ENCODE measurements at places on chromosomes 3 and 15.

- no peak for DNase-seq
Observed at GRCh38 chr15:57522148-57522547, 69.6 kb upstream of the MYZAP start.

GRCh38 chr3:152790651-152791387, 44.1 kb upstream of the P2RY1 start:
- DNase-seq, result no peak

DNA sequence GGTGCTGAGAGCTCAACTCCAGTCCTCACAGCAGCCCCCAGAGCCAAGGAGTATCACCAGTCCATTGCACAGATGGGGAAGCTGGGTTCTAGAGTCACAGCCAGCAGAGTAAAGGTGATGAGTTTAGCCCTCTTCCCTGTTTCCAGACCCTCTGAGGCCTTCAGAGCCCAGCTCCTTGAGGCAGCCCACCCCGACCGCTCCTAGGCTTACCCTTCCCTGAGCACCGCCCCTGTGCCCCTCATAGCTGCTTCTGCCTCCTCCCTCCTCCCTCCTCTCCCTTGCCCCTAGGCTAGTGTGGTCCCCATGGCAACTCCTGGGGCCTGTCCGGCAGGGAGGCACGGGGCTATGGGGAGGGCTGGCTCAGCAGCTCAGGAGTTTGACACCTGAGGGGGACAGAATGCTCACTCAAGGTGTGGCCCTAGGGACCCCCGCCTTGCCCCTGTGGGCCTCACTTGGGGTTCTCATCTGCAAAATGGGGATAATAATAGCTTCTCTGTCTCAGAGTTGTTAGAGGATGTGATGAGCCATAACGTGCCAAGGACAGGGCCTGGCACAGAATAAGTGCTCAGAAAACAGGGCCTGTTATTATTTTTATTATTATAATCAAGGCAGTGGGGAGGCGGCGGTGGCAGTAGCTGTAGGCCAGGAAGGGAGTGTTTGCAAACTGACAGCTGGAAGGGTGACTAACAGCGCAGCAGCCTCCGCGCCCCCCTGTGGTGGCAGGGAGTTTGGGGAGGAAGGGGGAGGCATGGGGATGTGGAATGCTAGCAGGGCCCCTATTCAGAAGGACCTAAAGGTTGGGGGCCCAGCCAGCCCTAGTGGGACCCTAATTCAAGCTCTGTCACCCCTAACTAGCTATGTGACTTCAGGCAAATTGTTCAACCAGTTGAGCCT, 11.5 kb downstream of the CSK start:
- DNase-seq, result peak; percentile 69

DNA sequence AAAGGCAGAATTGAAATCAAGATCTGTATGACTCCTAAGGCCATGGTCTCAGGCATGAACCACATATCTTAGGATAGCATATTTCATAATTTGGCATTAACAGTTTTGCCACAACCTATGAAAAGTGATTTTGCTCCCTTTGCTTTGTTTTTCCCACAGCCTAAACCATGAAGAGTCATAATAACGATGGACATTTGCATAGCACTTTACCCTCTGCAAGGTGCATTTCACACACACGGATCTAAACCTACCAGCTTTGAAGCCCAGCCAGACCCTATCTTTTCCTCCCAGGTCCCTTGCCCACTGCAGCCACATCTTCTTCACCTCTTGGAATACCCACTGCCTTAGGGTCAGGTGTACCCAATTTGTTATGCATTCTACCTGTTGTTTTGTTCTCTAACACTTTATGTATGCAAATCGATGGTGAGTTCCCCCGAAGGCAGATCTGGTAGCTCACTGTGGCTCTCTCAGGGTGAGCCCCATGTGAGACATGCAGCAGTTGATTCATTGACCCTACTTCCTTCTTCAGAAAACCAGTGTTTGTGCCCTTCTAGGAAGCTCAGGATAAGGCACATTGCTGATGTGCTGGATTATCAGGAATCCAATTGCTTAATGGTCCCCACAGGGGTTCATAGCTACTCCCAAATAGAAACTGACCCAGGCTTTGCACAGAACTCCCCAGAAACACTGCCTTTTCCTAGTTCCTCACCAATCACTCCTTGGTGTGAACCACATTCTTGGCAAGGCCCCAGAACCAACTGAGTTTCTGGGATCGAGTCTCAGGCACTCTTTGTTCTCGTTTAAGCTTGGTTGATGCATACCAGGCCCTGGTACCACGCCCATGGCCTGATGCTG, 8.7 kb downstream of the ARHGAP31 start:
- no peak for DNase-seq

DNA sequence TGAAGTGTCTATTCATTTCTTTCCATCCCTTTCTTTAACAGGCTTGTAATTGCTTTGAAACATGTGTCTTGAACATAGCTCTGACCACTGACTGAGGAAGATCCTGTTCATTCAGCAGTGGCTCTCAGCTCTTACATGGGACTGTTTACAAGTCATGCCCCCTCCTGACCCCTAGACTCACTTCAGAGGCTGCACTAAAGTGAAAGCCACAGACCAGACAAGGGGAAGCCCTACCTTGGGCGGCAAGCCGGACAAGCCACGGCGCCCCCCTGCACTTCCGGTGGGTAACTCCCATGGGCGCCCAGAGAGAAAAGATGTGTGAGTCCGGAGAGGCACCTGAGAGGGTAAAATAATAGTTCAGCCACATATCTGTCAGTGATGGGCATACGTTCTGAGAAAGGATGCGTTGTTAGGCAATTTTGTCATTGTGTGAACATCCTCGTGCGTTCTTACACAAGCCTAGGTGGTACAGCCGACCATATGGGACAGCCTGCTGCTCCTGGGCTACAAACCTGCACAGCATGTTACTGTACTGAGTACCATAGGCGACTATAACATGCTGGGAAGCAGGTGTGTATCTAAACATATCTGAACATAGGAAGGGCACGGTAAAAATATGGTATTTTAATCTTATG, 116.2 kb downstream of the CHSY1 start:
- peak; percentile 25 for DNase-seq

DNA sequence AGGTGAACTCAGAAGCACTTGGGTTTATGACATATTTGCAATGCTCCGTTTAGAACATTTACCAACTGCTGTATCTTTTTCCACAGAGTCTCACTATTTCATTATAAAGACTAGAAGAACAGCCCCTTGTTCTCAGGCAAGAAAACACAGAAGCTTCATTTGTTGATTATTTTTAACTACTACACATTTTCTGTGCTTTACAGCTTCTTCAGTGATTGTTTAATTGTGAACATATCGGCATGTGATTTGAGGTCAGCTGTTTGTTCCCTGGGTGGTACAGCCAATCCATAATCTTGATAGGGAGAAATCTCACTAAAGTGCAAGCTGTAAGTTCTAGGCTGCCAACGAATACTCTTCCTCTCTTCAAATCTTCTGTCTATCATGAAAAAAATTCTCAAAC, 31.0 kb upstream of the DLG1 start:
- no peak for DNase-seq

DNA sequence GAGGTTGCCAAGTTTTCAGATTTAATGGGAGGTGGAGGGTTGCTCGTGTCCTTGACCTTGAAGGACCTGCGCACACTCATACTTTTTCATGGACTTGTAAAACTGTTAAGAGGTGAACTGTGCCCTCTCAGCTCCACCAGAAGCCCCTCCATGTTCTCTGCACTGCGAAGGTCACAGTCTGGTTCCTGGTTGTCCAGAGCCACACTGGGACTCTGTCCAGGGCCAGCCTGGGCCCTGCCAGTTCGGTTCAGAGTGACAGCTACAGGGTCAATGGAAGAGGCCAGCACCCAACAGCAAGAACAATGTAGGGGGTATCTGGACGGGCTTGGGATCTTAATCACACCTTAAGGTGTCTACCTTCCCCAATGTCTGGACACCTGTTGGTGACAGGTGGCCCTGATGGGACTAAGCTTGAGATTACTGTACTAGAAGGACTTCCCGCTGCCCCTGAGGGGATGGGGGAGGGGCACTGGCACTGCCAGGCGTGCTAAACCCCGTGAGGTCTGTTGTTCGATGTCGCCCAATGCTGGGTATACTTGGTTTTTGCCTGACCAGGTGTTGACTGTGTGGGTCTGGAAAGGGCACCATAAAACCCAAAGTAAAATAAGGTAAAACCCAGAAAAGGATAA, 34.7 kb downstream of the GRK7 start:
- DNase-seq, result no peak

DNA sequence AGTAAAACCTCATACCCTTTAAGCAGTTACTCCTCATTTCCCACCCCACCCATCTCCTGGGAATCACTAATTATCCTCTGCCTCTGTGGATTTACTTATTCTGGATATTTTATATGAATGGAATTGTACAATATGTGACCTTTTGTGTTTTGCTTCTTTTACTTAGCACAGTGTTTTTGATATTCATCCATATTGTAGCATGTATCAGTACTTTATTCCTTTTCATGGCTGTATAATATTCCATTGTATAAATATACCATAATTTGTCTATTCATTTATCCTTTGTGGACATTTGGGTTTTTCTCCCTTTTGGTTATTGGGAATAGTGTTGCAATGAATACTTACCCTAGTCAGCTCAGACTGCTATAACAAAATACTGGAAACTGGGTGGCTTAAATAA, 39.2 kb downstream of the SH3GL3 start:
- DNase-seq, result no peak

DNA sequence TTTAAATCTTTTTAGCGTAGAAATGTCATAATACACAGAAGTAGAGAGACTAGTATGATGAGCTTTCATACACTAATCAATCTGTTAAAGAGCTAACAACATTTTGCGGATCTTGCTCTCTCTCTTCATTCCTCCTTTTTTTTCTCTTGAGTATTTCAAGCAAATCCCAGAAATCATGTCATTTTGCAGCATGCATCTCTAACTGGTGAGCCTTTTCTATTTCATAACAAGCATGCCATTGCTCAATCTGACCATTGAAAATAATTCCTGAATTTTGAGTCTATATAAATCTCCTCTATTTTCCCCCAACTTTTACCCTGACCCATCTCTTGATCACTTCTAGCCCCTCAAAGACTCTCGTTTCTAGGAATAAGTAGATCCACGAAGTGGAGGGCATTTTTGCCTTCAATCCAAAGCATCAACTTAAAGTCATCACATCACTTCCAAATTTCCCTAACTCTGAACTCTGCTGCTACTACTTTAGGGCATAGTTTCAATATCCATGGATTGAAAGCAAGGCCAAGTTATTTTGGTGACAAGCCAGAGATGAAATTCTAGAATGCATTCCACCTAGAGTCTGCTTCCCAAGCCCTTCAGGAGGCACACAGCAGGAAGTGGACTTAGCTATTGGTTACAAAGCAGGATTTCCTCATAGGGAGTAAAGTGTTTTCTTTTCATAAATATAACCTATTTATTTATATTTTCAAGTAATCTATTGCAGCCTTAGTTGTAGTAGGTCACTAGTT, 253.5 kb upstream of the ZPLD1 start:
- no peak for DNase-seq

DNA sequence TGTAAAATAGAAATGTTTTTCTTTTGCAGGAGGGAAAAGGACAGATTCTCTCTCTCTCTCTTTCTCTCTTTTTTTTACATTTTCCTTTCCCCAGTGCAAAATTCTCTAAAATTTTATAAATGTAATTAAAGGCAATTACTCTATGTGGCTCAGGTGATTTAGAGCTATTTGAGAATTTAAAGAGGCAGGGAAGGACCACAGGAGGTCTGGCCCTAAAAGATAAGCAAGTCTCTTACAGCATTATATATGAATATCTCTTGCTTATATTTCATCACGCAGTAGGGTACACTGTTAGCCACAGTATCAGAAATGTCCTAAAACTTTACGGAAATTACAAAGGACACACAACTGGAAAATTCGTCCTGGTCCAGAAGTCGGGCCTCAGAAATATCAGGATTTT, 70.5 kb upstream of the PPIB start:
- no peak for DNase-seq

DNA sequence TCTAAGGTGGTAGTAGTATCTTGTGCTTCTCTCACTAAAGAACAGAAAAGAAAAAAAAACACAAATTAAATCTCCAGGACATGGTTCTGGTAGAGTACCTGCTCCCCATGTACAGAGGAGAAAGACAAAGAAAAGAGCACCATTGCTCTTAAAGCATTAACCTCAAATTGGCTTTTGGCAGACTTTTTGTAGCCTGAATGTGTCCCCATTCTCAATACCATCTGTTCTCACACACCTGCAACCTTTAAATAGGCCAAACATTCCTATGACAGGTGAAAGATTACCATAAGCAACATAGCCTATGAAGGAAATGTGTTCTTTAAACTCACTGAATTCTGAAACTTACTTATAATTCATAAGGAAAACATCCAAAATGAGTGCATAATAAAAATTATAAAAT, 68.0 kb downstream of the TIPARP start:
- no peak for DNase-seq

DNA sequence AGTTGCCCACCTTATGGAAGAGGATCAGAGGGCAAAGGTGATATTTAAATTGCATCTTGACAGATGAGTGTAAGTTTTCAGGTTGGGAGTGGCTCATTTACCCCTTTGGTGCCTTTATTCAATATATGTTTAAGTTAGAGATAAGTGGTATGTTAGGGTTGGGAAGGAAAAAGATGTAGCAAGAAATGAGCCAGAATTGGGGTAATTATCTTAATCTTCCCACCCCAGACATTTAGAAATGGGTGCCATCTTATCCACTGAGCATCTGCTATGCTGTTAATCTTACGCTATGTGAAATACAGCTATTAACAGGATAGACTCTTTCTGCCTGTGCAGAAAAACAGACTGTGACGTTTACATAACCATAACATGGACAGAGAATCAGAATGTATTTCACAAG, 6.3 kb downstream of the CMTM7 start:
- DNase-seq, result no peak

DNA sequence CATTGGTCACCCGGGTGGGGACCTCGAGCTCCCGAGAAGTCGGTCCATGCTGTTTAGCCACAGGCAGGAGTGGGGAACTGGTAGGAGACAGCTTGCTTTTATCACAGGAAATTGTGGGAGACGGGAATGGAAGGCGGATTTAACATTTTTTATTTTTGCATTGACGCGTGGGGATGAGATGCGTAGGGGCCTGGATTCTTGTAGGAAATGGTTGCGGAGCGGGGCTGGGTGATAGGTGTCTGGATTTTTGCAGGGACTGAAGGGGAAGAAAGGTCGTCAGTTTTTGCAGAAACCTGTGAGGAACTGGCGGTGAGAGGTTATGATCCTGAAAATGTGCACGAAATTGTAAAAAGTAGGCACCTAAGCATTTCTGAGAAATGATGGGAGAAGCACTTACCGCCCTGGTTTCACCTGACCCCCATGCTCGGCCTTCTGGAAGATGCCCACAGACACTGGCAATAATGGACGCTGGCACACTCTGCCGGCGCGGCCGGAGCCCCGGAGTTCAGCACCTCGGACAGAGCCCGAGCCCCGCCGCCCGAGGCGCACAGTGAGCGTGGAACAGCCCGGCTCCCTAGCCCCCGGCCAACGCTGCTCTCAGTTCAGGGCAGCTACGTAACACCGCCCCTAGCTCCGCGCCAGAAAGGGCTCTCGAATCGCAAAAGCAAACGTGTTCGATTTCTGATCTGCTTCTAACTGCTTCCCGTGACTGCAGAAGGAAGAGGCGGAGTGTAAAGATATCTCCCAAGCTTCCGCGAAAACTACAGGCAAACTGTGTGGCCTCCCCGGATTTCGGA, 928 bp downstream of the ANKRD34C start:
- peak; percentile 15 for DNase-seq

All from activated CD4-positive, alpha-beta T cell treated with anti-CD3 and anti-CD28 coated beads, Interleukin-10, Interleukin-2, amounts not matched to agents 100 ng/mL and 50 ng/mL, durations not matched to agents 16 hours and 8 hours (primary cell).